ENCODE measurements at places on chromosomes 7 and 10. TPM values are rescaled to one million over a fixed set of nuclear protein-coding genes. Genes with fewer than 3 reads are reported as not detected.

- H3K27me3 ChIP-seq: no peaks in the 10 kb centered on the region
- peaks cover 24% of the 10 kb centered on the region for H3K4me1 ChIP-seq
- no peak overlapping the region for H3K27ac ChIP-seq
Observed at GRCh38 chr7:105261689-105262088, 127.0 kb downstream of the SRPK2 start.

DNA sequence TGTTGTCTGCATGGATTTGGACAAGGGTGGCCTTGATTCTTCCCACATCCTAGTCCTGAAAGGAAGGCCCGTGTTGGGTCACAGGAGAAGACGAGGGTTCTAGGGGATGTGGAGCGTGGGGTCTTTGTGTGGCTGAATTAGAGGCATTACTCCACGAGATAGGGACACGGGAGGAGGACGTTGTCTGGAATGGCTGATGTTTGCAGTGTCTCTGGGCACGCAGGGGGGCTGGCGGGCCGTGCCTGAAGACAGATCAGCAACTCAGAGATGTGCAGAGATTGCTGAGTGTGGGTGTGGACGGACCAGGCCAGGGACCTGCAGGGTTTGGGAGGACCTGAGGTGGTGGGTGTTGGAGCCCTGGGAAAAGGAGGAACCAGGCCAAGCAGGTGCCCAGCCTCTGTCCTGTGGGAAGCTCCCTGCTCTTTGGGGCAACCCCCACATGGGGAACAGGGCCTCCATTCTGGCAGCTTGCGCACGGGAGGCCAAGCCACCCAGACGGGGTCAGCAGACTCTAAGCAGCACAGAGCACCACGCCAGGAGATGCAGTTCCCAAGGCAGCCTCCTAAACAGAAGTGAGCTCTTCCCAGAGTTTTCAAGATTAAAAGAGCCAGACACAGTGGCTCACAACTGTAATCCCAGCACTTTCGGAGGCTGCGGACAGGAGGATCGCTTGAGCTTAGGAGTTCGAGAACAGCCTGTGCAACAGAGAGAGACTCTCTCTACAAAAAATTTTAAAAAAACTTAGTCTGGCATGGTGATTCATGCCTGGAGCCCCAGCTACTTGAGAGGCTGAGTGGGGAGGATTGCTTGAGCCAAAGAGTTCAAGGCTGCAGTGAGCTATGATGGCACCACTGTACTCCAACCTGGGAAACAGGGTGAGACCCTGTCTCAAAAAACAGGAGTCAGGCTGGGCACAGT, 71.0 kb upstream of the GTF2I start:
- no peaks in the 10 kb centered on the region for H3K27me3 ChIP-seq
- peaks cover 30% of the 10 kb centered on the region for H3K4me1 ChIP-seq
- no peak for DNase-seq
- peaks cover 5% of the 10 kb centered on the region for H3K36me3 ChIP-seq

The UCMA gene
- not detected for total RNA-seq

- no peaks in the 10 kb centered on the region for H3K27me3 ChIP-seq
- H3K36me3 ChIP-seq: peaks cover 8% of the 10 kb centered on the region
- H3K4me1 ChIP-seq: peaks cover 78% of the 10 kb centered on the region
- peak overlapping the region; percentile 57 for H3K4me3 ChIP-seq
- no peak for DNase-seq
Observed at GRCh38 chr7:15648461-15648961, 38.0 kb downstream of the MEOX2 start.

DNA sequence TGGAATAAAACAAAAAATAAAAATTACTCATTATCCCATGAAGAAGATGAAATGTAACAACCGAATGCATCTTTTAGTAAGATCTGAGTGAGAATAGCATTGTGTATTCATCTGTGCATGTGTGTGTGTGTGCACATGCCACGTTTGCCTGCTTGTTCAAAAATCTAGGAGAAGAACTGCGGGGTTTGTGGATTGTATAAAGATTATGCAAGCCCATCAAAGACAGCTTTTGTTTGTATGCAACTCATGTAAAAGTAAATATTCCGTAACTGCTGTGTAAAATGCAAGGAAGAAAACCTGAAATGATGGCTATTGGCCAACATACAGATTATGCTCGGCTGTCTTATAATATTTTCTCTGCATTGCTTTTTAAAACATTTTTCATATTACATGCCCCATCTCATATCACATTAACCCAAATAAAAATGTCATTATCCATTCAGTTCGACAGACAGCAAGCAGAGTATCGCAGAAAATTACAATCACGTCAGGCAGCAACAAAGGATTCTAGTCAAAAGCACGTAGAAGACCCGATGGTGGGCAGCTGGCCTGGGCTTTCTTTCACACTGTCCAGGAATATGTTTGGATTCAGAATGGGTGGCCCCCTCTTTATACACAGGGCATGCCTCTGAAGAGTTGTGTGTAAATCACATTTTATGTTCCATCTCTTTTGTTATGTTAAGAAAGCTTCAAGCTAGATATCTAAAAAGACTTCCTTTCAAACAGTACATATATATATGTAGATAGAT, 114.0 kb downstream of the PARP12 start:
- H3K4me1 ChIP-seq: no peaks in the 10 kb centered on the region
- H3K27me3 ChIP-seq: peaks cover 52% of the 10 kb centered on the region
- H3K4me3 ChIP-seq: no peak overlapping the region

DNA sequence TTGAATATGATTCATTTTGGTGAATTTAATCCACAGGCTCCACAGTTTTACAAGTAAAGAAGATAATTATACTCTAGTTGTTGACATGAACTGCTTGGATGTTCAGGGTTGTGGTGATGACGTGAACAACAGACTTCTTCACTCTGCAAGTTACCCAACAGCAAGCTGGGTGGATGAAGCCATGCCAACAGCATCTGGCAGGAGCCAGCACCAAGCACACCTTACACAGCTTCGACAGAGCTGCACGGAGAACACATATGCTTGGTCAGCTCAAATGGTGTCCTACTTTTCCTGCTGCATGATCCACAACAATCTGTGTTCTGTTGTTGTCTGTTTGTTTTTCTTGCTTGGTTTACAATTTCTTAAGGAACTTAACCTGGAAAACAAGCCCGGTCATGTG, 9.8 kb downstream of the NOD1 start:
- no peaks in the 10 kb centered on the region for H3K27me3 ChIP-seq
- peaks cover 73% of the 10 kb centered on the region for H3K4me1 ChIP-seq

GRCh38 chr7:120805636-120806388, 52.1 kb downstream of the TSPAN12 start:
- DNase-seq: peak; percentile 87
- no peaks in the 10 kb centered on the region for H3K27me3 ChIP-seq
- no peak overlapping the region for H3K4me3 ChIP-seq

The JCAD gene
- total RNA-seq: 7.7 TPM

The CUZD1 gene
- total RNA-seq: 0.30 TPM

DNA sequence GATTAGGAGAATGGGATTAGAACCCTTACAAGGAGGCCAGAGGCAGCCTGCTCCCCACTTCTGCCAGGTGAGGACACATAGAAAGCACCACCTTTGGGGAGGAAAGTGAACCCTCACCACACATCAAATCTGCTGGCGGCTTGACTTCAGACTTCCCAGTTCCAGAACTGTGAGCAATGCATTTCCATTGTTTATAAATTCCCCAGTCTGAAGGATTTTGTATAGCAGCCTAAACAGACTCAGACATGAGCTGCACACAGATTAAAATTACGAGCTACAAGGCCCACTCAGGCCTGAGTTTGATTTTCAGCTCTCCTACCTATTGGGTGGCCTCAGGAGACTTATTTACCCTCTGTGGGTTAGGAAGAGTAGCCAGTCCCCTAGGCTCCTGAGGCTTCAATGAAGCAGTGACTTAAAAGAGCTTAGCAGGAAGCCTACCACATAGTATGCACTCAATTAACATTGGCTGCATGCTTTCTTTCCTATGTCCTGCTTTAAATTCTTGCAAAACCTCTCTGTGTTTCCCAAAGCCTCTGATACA, 350.7 kb upstream of the ZMIZ1 start:
- no peak for DNase-seq
- peaks cover 43% of the 10 kb centered on the region for H3K27me3 ChIP-seq
- H3K4me1 ChIP-seq: peaks cover 3% of the 10 kb centered on the region

The ZNF365 gene
- total RNA-seq: 0.44 TPM

The ABCB4 gene
- total RNA-seq: not detected

The AKR1D1 gene
- total RNA-seq: not detected

The FAM131B gene
- total RNA-seq: 18.4 TPM

The TUBB8 gene
- total RNA-seq: not detected

The ASAH2 gene
- total RNA-seq: 1.1 TPM

- peaks cover 9% of the 10 kb centered on the region for H3K27me3 ChIP-seq
- H3K4me1 ChIP-seq: peaks cover 22% of the 10 kb centered on the region
- H3K4me3 ChIP-seq: no peak overlapping the region
- no peak for DNase-seq
- no peak overlapping the region for H3K27ac ChIP-seq
- H3K36me3 ChIP-seq: no peaks in the 10 kb centered on the region
Observed at GRCh38 chr10:121087129-121087528, 236.0 kb downstream of the WDR11 start.

The CTAGE6 gene
- total RNA-seq: 0.60 TPM

The GTF2IRD2 gene
- 27.6 TPM for total RNA-seq

GRCh38 chr7:63041786-63042185, 956.9 kb upstream of the ZNF722 start:
- no peaks in the 10 kb centered on the region for H3K4me1 ChIP-seq
- H3K4me3 ChIP-seq: no peak overlapping the region
- no peaks in the 10 kb centered on the region for H3K36me3 ChIP-seq
- no peaks in the 10 kb centered on the region for H3K27me3 ChIP-seq

The RBAK gene
- 13.6 TPM for total RNA-seq

GRCh38 chr7:154423231-154423630, 371.0 kb downstream of the DPP6 start:
- H3K4me1 ChIP-seq: no peaks in the 10 kb centered on the region
- H3K27ac ChIP-seq: no peak overlapping the region
- H3K27me3 ChIP-seq: no peaks in the 10 kb centered on the region
- DNase-seq: no peak
- H3K4me3 ChIP-seq: no peak overlapping the region
- no peaks in the 10 kb centered on the region for H3K36me3 ChIP-seq

The AGBL3 gene
- total RNA-seq: 1.2 TPM

The C7orf33 gene
- not detected for total RNA-seq

- peaks cover 29% of the 10 kb centered on the region for H3K4me1 ChIP-seq
- H3K4me3 ChIP-seq: peak overlapping the region; percentile 100
- peaks cover 7% of the 10 kb centered on the region for H3K36me3 ChIP-seq
- H3K27ac ChIP-seq: peak overlapping the region; percentile 98
- H3K27me3 ChIP-seq: peaks cover 2% of the 10 kb centered on the region
- no peak for DNase-seq
Observed at GRCh38 chr10:114173603-114173920, 441 bp downstream of the CCDC186 start.

The C10orf71 gene
- total RNA-seq: not detected

The SLC39A12 gene
- total RNA-seq: not detected

- H3K27me3 ChIP-seq: no peaks in the 10 kb centered on the region
- DNase-seq: no peak
- H3K27ac ChIP-seq: peak overlapping the region; percentile 99
Observed at GRCh38 chr7:5424749-5425506, 1.3 kb upstream of the TNRC18 start.

The CCL24 gene
- total RNA-seq: not detected

The GTF2I gene
- total RNA-seq: 236 TPM

DNA sequence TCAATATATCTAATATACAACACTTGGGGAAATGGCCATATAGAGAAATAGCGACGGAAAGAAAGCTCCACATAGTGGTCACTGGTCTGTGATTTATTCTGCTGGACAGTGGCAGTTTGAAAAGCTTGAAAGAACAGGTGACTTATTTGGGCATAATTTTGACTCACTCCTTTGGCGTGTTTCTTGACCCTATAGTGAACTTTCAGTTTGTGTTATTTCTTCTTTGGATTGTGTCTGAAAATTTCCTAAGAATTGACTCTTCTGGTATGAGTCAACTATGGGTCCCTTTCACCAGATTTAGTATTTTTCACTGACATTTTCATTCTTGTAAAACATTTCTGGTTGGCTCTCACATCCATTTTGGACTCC, 25.8 kb upstream of the IMMP2L start:
- no peak overlapping the region for H3K27ac ChIP-seq
- no peaks in the 10 kb centered on the region for H3K4me1 ChIP-seq
- no peak overlapping the region for H3K4me3 ChIP-seq
- DNase-seq: no peak

The ZNF467 gene
- 4.4 TPM for total RNA-seq

The FFAR4 gene
- total RNA-seq: not detected

- H3K27me3 ChIP-seq: no peaks in the 10 kb centered on the region
- H3K4me3 ChIP-seq: no peak overlapping the region
- no peak overlapping the region for H3K27ac ChIP-seq
- no peaks in the 10 kb centered on the region for H3K4me1 ChIP-seq
- H3K36me3 ChIP-seq: no peaks in the 10 kb centered on the region
Observed at GRCh38 chr7:122682815-122683550, 15.9 kb downstream of the RNF133 start.

The SPDYE9 gene
- not detected for total RNA-seq

The SPDYE11 gene
- total RNA-seq: not detected

The MLXIPL gene
- total RNA-seq: not detected

DNA sequence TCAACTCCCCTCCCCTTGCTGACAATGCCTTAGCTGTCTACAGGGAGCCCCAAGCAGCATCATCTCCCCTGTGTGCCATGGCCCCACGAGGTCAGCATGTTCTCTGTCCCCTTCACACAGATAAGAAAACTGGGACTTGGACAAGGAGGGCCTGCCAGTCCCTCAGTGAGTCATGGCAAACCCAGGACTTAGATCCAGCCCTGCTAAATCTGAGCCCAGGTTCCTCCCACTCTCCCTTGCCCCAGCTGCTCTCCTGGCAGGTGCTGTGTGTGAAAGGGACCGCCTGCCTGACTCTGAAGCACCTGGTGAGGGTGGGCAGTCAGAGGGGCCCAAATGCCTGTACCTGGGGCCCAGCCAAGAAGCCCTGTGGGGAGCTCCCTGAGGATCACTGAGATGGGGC, 7.4 kb downstream of the CRHR2 start:
- H3K36me3 ChIP-seq: no peaks in the 10 kb centered on the region
- peaks cover 45% of the 10 kb centered on the region for H3K27me3 ChIP-seq
- no peak overlapping the region for H3K27ac ChIP-seq
- no peak for DNase-seq
- no peaks in the 10 kb centered on the region for H3K4me1 ChIP-seq

DNA sequence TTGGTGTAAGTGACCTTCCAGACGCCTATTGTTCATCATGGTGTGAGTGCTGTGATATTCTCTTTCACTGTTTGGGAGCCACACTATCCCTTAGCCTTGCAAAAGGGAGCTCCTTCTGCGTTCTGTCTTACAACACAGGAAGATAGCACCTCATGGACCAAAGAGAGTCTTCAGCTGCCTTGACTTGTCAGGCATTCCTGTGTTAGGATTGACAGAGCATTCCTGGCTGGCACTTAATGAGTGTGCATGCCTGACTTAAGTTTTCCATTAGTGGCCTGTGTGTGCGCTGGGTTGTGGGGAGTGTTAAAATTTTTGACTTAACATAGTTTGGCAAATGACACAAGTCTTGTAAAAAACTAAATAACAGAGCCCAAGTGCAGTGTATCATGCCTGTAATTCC, 21.9 kb upstream of the MSRB2 start:
- H3K4me3 ChIP-seq: no peak overlapping the region
- no peak for DNase-seq
- H3K27ac ChIP-seq: no peak overlapping the region
- no peaks in the 10 kb centered on the region for H3K4me1 ChIP-seq
- H3K36me3 ChIP-seq: no peaks in the 10 kb centered on the region

- no peaks in the 10 kb centered on the region for H3K27me3 ChIP-seq
- H3K4me1 ChIP-seq: peaks cover 19% of the 10 kb centered on the region
- no peak overlapping the region for H3K27ac ChIP-seq
- peaks cover 77% of the 10 kb centered on the region for H3K36me3 ChIP-seq
Observed at GRCh38 chr10:29469481-29470354, 165.1 kb downstream of the SVIL start.

The CRHR2 gene
- not detected for total RNA-seq

- peaks cover 30% of the 10 kb centered on the region for H3K36me3 ChIP-seq
- H3K27ac ChIP-seq: no peak overlapping the region
- no peak for DNase-seq
- H3K4me3 ChIP-seq: no peak overlapping the region
- H3K27me3 ChIP-seq: no peaks in the 10 kb centered on the region
- H3K4me1 ChIP-seq: peaks cover 5% of the 10 kb centered on the region
Observed at GRCh38 chr10:12150163-12150562, 20.7 kb downstream of the SEC61A2 start.

Measured in osteocyte (in vitro differentiated cells).